ENCODE measurements at places on chromosomes 13 and 19.
A peak's percentile ranks its signal among the peaks of the same experiment; 100 is the strongest.

DNA sequence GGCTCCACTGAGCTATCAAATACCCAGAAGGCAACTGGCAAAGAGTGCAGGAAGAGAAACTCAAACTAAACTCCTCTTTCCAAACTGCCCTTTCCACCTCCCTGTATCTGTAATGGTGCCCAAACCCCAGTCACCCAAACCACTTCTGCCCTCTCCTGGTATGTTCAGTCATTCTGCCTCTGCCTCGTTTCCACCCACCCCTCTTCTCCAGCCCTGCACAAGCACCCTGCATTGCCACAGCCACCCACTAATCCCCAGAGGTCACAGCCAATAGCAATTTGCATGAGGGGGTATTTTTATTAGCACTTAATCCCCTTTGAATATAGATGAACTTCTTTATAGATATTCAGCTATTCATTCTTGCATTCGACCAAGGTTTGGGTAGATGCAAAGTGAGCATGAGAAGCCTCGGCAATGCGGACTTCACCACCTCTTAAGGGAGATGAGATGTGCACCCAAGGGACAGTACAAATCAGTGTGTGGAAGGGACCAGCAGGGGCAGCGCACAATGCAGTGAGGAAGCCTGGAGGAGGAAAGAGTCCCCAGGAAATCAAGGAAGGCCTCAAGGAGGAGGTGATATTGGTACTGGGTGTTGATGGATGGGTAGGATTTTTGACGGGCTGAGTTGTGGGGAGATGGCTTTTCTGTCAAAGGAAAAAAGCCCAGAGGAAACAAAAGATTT, 12.4 kb downstream of the TMEM272 start:
- peak; percentile 29 for DNase-seq

DNA sequence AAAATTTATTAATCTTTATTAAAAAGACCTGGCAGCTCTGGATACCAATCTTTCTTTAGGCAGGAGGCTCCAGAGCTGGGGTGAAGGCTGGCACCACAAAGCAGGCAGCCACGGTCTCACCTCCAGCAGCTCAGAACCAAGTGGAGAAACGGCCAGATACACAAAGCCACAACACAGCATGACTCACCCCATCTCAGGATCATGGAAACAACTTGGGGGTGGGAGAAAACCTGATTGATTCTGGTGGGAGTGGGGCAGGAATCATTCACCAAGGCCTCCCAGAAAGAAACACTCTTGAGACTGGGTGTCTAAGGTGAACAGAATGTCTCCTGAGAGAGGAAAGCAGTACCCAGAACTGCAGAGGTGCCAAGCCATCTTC, 64.2 kb downstream of the CRYL1 start:
- DNase-seq, result peak; percentile 10

GRCh38 chr19:31317093-31317492, 32.1 kb downstream of the TSHZ3 start:
- no peak for DNase-seq

- no peak for DNase-seq
Measured at GRCh38 chr13:40017662-40018262, 362.3 kb downstream of the COG6 start.

DNA sequence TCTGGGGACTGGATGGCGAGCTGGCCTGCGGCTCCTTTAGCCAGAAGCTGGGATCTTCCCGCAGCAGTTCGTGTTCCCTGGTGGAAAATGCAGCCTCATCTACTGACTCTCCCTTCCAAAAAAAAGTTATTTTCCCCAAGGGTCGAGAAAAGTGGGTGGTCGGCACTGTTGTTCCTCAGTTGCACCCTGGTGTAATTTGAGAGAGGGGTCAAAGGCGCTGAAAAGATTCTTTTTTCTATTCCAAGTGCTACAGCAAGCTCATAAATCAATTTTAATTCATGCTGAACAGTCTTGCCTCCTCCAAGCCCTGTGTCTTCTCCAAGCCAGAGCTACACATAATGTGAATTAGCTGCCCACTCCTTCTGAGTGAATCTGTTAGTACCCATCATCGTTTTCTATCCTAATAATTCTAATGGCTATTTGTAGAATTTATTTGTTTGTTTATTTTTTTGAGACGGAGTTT, 774 bp downstream of the SLC25A15 start:
- no peak for DNase-seq

DNA sequence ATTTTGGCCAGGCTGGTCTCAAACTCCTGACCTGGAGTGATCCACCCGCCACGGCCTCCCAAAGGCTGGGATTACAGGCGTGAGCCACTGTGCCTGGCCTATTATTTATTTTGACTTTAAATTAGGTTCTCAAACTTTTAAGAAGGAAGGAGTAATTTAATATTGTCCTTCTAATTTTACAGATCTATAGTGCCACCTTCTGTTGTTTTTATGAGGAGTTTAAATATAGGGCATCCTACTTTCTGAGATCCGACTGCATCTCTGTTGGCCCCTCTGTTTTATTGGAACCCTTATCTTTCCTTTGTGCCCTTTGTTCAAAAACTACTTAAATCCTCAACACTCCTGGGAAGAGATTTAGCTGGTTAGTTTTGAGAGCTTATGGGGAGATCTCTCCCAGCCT, 25.4 kb upstream of the ZMYM5 start:
- no peak for DNase-seq

DNA sequence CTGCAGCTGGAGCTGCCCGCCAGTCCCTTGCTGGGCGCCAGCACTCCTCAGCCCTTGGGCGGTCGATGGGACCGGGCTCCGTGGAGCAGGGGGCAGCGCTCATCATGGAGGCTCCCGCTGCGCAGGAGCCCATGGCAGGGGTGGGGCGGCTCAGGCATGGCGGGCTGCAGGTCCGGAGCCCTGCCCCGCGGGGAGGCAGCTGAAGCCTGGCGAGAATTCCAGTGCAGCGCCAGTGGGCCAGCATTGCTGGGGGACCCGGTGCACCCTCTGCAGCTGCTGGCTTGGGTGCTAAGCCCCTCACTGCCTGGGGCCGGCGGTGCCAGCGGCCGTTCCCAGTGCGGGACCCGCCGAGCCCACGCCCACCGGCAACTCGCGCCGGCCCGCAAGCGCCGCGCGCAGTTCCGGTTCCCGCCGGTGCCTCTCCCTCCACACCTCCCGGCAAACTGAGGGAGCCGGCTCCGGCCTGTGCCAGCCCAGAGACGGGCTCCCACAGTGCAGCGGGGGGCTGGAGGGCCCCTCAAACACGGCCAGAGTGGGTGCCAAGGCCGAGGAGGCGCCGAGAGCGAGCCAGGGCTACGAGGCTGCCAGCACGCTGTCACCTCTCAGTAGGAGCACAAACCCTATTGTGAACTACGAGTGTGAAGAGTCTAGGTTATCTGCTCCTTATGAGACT, 687.1 kb downstream of the PCDH17 start:
- DNase-seq, result no peak

- no peak for DNase-seq
Measured at GRCh38 chr19:34310494-34310981, 54.5 kb upstream of the GPI start.

- DNase-seq, result no peak
Measured at GRCh38 chr19:16088351-16089009, 12.2 kb downstream of the TPM4 start.

DNA sequence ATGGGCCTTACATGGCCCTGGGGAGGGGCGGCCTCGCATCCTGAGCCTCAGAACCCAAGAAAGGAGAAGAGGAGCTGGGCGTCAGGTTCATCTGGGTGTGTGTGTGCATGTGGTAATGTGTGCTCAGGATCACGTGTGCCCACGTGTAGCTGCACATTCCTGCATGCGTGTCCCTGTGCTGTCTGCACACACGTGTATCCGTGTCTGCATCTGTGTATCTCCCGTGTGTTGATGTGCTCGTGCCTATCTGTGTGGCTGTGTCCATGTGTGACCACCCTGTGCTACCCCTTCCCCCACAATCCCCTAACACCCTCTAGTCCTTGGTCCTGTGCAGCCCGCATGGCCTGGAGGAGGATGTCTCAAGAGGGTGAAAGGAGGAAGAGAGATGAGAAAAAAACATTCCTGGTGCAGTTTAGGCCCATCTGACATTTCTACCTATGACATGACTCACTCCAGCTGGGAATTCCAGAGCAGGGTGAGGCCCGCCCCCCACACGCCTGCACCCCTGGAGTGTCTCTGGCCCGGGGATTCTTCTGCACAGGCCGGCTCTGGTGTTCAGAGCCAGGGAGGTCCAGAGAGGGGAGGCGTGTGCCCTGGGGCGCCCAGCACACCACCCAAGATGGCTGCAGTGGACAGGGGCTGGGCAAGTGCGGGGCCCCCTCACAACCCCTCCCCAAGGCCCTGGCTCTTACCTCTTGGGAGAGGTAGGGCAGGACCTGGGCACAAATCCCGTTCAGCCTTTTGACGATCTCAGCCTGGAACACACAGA, 7.1 kb downstream of the TLE5 start:
- no peak for DNase-seq

- no peak for DNase-seq
Measured at GRCh38 chr13:67726979-67727378, 496.8 kb upstream of the PCDH9 start.

DNA sequence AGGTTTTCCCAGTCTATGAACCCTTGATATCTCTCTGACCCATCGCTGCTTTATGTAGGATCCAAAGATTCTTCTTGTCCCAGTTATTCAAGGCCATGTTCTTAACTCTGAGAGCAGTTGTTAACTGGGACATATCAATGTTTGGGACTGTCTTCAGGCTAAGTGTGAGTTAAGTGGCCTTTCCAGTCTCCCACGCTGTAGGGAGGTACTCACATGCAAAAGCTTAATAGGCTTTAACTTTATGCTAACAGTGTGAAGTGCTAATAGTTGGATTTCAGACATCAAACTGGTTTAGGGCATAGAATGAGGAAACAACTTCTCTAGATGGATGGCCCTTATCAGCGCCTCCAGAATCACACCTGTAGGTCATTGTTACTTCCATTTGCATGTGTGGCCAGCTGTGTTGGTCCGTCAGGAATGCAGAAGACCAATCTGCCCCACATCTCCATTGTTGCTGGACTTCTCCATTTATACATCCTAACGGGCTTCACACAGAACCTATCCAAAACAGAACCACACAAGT, 104.7 kb upstream of the MBNL2 start:
- no peak for DNase-seq

DNA sequence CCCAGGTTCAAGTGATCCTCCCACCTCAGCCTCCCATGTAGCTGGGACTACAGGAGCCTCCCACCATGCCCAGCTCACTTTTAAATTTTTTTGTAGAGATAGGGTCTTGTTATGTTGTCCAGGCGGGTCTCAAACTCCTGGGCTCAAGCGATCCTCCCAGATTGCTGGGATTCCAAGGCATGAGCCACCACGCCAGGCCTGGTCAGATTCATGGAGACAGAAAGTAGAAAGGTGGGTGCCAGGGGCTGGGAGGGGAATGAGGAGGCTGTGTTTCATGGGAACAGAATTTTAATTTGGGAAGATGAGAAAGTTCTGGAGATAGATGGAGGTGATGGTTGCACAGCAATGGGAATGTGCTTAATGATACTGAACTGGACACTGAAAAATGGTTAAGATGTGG, 22.3 kb downstream of the ARHGEF18 start:
- DNase-seq, result no peak

GRCh38 chr19:3977242-3978143, 6.6 kb upstream of the DAPK3 start:
- no peak for DNase-seq

GRCh38 chr19:39248806-39249205, at the start of gene IFNL4:
Gene IFNL4 (minus strand): TSS chr19:39248856.
- DNase-seq, result no peak

- DNase-seq, result no peak
Measured at GRCh38 chr13:59776924-59777690, 386.6 kb downstream of the DIAPH3 start.

Measured in stimulated activated naive CD4-positive, alpha-beta T cell treated with Interleukin-2 at 50 U/mL for 16 hours (primary cell).